ENCODE measurements at places on chromosomes 2 and 18.
A peak's percentile ranks its signal among the peaks of the same experiment; 100 is the strongest.

DNA sequence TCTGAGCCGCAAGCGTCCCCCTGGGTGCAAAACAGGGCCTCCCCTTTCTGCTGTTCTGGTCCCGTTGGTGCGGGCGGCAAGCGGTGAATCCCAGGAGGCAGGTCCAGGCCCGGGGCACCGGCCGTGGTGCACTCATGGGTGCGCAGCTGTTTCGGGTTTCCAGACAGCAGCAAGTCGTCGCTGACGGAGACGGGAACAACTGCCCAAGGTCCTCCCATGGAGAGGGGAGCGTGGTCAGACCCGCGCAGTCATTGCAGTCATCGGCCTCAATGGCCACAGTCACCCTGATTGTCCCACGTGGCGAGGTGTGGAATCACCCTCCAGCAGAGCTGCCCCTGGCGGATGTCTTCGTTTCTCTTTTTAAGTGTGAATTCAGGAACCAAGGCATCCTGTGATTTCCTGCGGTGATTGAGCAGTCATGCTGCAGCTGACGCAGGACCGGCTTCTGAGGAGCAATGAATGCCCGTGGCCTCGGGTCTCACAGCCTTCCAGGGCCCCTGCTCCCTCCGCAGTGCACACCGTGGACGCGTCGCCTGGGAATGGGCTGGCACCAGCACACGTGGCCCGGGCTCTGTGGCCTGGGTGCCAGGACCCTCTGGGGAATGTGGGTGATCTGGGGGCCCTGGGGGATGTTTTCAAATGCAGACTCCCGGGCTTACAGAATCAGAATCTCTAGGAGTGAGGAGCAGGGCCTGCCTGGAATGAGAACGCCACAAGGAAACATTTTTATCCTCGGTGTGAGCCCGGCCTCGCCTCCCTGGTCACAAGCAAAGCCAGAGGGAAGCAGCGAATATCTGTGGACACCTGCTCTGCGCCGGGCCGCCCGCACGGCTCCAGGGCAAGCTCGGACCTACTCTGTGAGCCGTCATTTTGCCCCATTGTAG is 244.2 kb upstream of the SALL3 start:
- DNase-seq, result no peak

- no peak for DNase-seq
Measured at GRCh38 chr2:219207884-219208740, 1.5 kb downstream of the ZFAND2B start.

DNA sequence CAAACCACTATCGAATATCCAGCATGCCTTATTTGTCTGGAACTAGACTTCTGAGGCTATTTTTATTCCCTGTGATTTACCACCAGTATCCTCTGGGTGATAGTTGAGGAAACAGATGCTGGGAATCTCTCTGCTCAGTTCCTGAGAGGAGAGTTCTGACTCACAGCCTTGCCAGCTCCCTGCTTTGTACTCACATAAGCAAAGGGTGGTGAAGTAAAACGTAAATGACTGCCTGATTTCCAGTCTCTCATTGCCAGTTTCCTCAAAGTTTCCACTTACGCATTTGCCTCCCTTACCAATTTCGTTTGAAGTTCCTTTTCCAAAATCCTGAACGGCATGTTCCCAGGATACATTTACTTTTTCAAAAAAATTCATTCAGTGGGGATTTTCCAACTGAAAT is 69.2 kb upstream of the HNRNPA3 start:
- no peak for DNase-seq

- no peak for DNase-seq
Measured at GRCh38 chr18:57427429-57428201, 7.6 kb upstream of the ONECUT2 start.

DNA sequence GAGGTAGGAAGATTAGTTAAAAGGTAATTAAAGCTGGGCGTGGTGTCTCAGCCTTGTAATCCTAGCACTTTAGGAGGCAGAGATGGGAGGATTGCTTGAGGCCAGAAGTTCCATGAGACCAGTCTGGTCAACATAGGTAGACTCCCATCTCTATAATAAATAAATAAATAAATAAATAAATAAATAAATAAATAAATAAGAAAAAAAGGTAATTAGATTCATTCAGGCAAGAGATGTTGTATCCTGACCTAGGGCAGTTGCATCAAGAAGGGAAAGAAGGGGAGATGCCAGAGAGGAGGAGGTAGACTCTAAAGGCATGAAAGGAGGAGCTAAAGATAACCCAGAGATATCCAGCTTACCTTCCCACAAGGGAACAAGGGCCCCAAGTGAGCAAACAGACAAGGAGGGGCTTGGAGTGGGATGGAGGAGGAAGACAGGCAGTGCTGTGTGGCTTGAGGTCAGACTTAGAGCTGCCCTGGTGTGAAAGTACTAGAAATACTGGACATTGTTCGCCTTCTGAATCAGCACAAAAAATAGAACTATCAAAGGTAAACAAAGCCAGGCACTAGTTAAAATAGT is 7.4 kb upstream of the RAB1A start:
- no peak for DNase-seq

GRCh38 chr18:59921384-59921891 is 21.6 kb downstream of the PMAIP1 start:
- peak; percentile 76 for DNase-seq

- no peak for DNase-seq
Measured at GRCh38 chr2:85604568-85605339, 2.3 kb upstream of the TMEM150A start.
